Fibroblast of upper back skin (primary cell): ENCODE measurements at places on chromosomes 6 and 20.

- DNase-seq: no peak
Measured at GRCh38 chr6:138456401-138456790, 42.9 kb downstream of the NHSL1 start.

DNA sequence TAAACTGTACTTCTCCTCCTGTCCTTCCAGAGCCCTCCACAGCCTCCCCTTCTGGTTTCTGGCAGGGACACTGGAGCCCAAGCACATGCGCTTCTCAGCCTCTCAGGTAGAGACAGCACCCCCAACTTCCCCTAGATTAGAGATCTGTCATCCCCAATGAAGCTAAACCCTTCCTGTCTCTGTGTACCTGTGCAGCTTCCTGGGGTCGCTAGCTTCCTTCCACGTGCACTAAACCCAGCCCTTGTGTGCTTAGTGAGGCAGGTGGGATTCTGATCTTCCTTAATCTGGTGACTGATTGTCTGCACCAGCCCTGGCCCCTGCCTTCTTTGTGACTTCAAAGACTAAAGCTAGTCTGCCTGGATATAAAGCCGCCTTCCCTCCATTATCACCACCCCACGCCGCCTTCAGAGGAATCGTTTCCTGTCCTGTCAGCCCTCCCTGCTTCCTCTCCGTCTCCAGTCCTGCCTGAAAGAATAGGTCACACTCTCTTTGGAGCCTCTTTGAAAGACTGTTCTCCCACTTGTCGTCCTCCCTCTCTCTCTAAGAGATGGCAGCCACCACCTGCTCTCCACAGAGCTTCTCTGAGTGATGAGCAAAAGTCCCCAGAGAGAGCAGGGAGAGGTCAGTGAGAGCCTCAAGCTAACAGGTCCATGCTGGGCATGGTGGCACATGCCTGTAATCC, 27.5 kb downstream of the CAPN11 start:
- DNase-seq: no peak

DNA sequence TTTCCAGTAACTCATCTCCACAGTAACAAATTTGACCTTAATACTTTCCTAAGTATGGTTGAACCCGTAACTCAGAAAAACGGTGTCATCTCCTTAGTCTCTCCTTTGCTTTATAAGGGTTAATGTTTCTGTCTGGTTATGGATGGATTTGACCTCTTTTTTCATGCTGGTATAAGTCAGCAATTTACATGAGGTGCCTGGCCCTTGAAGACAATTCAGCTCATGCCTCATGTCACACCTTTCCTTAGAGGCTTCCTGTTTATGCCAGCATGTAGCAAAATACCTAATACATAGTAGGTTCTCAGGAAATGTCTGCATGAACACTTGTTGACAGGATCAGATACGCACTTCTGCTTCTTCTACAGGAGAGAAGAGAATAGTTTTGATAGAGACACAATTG, 37.7 kb upstream of the C20orf144 start:
- DNase-seq: no peak

DNA sequence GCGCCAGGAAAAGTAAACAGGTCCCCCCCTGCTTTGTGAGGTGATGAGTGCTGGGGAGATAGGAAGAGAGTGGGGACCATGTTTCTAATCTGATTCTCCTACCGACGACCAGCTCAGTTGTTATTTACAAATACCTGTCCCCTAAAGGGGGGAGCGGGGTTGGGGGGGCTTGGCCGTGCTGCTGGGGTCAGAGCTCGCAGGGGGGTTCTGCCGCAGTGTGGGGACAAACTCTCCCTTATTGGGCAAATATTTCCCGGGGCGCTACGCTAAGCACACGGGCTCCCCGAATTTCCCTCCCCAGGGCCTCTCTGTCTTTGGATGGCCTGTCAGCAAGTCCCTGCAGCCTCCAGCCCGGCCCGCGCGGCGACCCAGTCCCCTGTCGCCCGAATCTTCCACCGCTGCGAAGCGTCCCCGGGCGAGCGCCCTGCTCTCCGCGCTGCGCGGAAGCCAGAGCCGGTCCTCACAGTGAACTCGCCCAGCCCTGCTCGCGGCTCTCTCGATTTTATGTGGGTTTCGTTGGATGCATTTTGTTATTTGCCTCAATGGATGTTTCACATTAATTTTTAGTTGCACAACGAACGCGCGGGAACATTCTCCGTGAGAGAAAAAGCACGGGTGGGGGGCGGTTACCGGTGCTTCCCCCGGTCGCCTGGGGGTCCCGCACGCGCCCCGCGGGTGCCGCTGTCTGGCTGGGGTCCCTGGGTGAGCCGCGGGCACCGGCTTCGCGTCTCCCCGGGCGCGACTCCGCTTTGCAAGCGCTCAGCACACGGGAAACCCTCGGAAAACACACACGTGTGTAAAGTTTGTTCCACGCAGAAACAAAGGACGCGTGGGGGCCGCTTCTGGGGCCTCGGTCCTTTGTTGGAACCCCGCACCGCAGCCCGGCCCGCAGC, 1.5 kb upstream of the STX16 start:
- DNase-seq: no peak

DNA sequence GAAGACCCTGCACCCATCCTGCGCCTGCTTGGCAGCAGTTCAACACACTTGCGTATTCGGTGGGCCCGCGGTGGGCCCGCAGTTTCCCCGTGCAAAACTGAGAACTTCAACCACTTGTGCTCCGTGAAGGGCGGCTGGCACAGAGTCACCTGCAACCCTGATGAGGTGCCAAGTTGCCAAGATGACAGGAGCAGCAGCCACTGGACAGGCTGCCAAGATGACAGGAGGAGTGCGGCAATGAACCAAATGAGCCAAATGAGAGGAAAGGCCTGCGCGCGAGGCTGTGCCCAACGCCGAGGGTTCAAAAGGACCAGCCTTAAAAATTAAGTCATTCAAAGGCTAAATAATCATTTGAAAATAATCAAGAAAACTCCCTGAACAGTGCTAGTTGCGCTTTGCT, 20.1 kb downstream of the DIDO1 start:
- DNase-seq: no peak

DNA sequence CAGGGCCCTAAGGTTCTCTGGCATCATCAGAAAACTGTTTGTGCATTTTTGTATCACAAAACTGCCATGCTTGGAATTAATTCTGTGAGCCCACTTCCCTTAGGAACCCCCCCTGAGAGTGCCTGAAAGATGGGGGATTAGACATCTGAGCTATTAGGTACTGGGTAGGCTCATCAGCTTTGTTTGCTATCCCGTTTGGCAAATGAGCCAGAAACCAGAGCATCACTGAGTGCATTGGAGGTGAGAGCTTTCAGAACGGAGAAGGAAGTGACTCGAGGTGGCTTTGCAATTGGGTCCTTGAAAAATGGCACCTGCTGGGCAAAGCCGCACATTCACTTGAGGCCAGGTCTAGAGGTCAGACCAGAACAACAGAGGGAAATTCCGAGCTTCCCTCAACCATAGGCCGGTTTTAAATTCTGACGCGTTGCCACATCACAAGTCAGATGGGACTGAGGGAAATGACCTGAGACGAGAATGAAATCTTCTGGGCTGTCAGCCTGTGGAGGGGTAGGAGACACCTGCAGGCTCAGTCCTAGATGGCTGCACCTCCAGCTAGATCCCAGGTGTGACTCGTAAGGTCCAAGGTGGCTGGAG, 8.4 kb upstream of the GLP1R start:
- DNase-seq: no peak

GRCh38 chr20:31652917-31653396, 15.2 kb downstream of the COX4I2 start:
- peak; percentile 59 for DNase-seq

DNA sequence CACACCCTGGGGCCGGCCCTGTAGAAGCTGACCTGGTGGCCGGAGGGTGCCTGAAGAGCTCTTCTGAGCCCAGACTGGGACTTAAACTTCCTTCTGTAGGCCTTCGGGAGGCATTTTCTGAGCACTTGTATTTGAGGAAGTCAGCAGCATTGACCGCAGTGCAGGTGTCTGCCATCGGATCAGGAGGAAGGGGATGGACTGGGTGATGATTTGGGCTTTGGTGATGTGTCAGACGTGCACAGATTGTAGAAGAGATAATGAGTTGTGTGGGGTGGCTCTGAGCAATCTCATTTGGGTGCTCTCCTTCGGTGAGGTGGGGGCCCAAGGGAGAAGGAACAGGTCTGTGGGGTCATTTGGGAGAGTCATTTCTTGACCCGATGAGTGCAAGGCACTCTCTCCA, 150.9 kb downstream of the ARID1B start:
- DNase-seq: no peak

DNA sequence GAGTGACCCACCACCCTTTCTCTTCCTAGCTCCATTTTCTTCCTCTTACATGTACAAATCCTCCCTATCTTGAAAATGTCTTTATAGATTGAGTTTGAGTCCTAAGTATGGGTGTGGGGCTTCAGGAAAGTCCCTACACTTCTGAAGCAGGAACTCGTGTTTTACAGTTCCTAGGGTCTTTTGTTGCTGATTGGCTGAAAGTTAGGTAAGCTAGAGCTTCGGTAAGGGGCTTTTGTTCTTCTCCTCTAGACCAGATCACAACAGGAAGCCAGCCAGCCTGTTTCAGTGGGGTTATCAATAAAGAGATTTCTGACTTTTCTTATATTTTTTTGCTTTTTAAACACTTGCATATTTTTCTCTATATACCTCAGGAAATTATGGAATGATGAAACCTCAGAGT, 51.3 kb downstream of the CNR1 start:
- DNase-seq: no peak

DNA sequence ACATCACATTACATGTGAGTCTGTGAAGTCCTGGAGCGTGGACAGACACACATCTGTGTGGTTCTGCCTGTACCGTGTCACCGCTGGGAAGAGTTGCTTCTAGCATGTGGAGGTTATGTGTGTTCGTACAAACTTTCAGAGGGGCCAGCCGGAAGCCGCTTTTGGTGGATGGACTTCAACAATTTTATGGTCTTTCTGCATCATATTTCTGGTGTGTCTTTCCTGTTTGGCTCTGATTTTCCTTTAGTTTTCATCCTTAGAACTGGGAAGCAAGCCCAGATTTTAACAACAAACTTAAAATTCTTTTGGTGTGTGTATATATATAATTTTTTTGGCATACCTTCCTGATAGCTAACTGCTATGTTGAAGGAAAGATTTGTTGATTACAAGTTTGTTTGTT, 71.2 kb downstream of the TIAM2 start:
- DNase-seq: peak; percentile 83

DNA sequence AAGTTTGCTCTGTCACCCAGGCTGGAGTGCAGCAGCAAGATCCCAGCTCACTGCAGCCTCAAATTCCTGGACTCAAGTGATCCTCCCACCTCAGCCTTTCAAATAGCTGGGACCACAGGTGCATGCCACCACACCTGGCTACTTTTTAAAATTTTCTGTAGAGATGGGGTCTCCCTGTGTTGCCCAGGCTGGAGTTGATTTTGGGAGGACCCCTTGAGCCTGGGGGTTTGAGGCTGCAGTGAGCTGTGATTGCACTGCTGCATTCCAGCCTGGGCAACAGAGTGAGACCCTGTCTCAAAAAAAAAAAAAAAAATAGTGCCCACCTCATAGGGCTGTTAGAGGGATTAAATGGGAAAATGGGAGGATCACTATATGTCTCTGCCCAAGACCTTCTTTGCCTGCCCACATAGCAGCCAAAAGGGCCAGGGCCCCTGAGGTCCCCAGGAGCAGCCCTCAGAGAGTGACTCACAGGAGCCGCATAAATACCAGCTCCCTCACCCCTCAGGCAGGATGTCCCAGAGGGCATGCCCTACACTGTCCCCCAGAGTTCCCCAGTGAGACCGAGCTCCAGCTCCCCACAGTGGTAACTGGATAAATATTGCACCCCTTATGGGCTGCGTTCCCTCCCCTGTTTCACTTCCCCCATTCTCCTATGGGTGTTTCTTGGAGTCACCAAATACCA, 11.7 kb upstream of the MDGA1 start:
- DNase-seq: no peak
